Neuronal stem cell (in vitro differentiated cells): ENCODE measurements at places on chromosomes 2 and 18.

GRCh38 chr2:223697316-223697891 is 95.2 kb upstream of the SCG2 start:
- DNase-seq = no peak

DNA sequence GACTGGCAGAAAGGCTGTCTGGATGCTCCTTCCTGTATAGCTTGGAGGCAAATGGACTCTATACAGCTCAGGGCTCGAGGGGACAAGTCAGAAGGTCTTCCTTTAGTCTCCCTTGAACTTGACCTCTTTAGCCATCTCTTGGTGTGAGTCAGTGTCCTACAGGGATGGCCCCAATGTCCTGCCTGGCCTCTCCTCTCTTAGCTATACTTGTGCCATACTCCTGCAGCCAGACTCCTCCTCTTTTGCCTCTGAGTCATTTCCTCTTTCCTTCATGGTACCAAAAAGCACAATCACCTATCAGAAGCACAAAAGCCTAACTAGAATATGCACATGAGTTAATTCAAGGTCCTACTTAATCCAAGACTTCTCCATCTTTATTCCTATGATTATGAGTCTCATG is 112.7 kb downstream of the XRCC5 start:
- no peak for DNase-seq

DNA sequence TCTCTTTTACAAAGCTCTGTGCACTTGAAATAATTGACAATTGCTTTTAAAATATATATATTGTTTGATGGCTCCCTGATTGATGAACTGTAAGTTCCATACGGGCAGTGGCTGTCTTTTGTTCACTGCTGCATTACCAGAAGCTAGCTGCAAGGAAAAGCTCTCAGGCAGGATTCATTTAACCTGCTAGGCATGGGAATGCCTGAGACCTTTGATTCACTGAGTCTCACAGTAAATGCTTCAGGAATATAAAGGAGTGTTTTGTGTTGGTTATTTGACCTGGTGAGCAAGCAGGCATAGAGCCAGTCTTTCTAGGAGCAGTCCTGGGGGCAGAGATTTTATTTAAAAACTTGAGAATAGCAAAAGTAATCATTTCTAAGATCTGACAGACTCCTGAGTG is 193.2 kb upstream of the ITGA4 start:
- DNase-seq = peak; percentile 26

- no peak for DNase-seq
These were observed 20.2 kb upstream of the B3GNT2 start for GRCh38 chr2:62175728-62176127.

GRCh38 chr2:238971318-238972145 is 123.6 kb downstream of the TWIST2 start:
- DNase-seq = no peak

GRCh38 chr18:13401404-13401803 is 182.8 kb downstream of the LDLRAD4 start:
- DNase-seq = no peak
